ENCODE measurements at places on chromosomes 2 and 18. TPM values are rescaled to one million over a fixed set of nuclear protein-coding genes. Genes with fewer than 3 reads are reported as not detected.
A peak's percentile ranks its signal among the peaks of the same experiment; 100 is the strongest.

Gene PAIP2B
- 1.1 TPM for total RNA-seq

DNA sequence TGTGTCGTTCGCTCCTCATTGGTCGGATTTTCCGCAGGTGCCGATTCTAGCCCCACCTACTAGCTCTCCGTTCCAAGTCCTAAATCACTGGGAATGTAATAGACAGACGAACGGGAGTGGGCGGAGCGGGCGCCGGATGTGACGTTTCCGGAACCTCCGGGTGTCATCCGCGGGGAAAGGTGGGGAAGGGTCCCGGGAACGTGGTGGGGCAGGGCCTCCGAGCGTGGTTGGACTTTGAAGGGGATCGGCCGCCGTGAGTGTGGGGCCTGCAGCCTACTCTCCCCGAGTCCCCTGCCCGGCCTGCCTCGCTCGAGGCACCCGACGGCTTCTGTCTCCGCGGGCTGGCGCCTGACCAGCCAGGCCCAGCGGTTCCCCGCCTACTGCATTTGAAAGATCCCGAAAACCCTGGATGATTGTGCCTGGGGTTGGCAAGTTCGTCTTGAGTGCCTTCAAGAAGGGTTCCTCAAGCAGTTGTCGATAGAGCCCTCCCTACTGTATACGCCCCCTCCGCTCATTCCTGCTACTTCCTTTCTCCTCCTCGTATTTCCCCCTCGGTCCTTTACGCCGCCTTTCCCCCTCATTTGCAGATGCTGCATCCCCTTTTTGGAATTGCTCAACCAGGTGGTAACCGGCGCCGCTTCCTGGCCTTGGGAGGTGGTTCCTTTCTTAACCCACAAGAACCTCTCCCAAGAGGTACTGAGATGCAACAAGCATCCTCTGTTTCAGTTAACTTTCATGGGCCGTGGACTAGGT, at the start of gene STAMBP:
Gene STAMBP (plus strand): TSS at position 144 of the 753 bp plus-strand sequence. CDS start 1,896 bp downstream, outside the sequence.
- peak within 1 kb of the TSS; percentile 95 for H3K27ac ChIP-seq
- peaks cover 46% of the 10 kb centered on the region for H3K4me1 ChIP-seq
- no peaks in the 10 kb centered on the region for H3K27me3 ChIP-seq
- peak within 1 kb of the TSS; percentile 93 for H3K4me3 ChIP-seq

Gene DES
- total RNA-seq = not detected

DNA sequence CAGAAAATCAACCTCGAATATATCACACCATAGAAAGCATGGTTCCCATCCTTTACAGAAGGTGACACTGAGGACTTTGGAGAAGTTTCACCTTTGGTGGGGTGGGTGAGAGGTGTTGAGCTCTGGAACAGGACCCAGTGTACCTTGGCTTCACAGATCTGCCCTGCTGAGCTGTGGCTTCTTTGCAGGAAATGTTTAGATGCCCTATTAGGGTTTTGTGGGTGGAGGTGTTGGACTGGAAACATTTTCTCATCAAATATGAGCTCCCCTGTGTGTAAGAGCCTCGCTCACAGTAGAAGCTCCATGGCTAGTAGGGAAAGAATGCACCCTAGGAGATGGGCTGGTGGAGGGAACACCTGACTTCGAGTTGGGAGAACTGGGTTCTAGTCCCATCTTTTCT, 55.6 kb downstream of the RPL37A start:
- no peaks in the 10 kb centered on the region for H3K36me3 ChIP-seq
- H3K4me3 ChIP-seq = no peak overlapping the region
- H3K27me3 ChIP-seq = peaks cover 5% of the 10 kb centered on the region
- DNase-seq = no peak

DNA sequence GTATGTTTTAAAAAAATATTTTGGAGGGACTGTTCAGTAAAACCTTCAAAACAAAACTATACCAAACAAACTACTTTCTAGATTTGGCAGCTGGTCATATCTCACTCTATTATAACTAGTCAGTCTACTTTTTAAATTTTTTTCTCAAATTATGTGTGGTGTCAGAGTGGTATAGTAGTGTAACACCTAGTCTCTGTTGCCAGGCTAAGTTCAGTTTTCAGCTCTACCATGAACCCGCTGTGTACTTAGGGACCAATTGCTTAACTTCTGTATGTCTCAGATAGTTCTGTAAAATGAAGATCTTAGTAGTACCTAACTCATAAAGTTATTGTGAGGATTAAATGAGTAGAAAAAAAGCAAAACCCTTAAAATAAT, 54.3 kb downstream of the GPD2 start:
- H3K36me3 ChIP-seq = peaks cover 3% of the 10 kb centered on the region
- no peaks in the 10 kb centered on the region for H3K27me3 ChIP-seq
- peak overlapping the region; percentile 71 for H3K27ac ChIP-seq
- H3K4me1 ChIP-seq = peaks cover 54% of the 10 kb centered on the region
- DNase-seq = no peak
- H3K4me3 ChIP-seq = no peak overlapping the region

DNA sequence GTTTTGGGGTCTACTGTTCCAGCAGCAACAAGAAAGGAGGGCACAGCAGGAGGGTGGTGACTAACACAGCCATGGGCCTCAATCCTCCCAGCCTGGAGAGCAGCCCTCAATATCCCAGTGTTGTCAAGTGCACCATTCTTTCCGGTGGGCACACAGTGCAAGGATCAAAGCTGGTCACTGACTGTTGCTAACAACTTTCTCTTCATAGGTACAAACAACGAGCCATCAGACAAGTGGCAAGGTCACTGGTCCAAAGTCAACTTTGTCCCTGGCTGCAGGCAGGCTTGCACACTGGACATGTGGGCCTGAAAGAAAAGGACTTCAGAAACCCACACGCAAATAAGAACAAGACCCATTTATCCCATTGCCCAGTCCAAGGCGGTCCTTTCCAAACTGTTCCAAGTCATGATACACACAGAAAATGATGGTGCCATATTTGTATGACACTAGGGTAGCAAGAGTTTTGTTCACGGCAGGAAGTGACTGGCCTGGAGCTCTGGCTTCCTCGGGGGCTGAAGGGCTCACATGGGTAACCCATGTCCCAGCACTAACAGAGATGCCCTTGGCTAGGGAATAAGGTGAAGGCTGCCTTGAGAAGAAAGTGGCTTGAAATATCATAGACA, 57.0 kb downstream of the KCTD1 start:
- H3K27me3 ChIP-seq = no peaks in the 10 kb centered on the region
- no peaks in the 10 kb centered on the region for H3K36me3 ChIP-seq
- no peak overlapping the region for H3K4me3 ChIP-seq
- H3K27ac ChIP-seq = no peak overlapping the region

Gene RAPH1
- 0.16 TPM for total RNA-seq

GRCh38 chr2:7009207-7009911, 92.1 kb downstream of the RNF144A start:
- H3K27ac ChIP-seq = no peak overlapping the region
- no peaks in the 10 kb centered on the region for H3K36me3 ChIP-seq
- no peaks in the 10 kb centered on the region for H3K27me3 ChIP-seq
- no peak for DNase-seq
- no peak overlapping the region for H3K4me3 ChIP-seq

Gene DSG2
- 0.09 TPM for total RNA-seq

DNA sequence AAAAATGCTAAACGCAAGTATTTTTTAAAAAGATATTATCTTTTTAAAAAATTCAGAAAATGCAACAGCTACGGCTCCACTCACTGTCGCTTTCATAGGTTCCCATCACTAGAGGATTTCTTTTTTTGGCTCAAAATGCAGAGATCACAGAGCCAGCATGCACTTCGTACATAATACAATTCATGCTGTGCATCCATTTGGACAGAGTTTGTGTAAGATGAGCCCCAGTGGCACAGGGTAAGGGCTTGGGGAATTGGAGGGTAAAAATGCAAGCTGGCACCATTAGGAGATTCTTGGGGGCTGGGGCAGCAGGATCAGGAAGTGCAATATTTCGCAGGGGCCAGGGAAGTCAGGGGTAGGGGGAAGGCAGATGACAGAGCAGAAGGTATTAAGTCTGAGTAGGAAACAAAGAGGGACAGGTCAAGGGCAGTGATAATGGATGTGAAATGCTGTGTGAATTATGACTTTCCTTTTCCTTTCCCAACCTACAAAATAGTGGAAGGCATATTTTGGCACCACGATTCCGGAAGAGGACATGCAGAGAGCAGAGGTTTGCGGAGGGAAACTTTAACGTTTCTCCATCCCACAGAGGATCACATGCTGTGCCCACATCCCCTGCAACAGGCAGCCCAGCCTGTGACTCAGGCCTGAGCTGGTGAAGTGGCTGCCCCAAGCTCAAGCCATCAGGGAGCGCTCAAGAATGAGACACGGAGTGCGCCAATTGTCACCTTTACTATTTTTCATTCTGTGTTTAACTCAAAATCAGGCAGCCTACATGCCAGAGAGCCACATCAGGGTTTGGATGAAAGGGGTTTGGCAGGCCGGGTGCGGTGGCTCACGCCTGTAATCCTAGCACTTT, 4.7 kb downstream of the CAPG start:
- H3K4me1 ChIP-seq = peaks cover 48% of the 10 kb centered on the region
- H3K36me3 ChIP-seq = peaks cover 30% of the 10 kb centered on the region
- peak; percentile 91 for DNase-seq
- H3K27me3 ChIP-seq = no peaks in the 10 kb centered on the region
- peak overlapping the region; percentile 40 for H3K4me3 ChIP-seq

DNA sequence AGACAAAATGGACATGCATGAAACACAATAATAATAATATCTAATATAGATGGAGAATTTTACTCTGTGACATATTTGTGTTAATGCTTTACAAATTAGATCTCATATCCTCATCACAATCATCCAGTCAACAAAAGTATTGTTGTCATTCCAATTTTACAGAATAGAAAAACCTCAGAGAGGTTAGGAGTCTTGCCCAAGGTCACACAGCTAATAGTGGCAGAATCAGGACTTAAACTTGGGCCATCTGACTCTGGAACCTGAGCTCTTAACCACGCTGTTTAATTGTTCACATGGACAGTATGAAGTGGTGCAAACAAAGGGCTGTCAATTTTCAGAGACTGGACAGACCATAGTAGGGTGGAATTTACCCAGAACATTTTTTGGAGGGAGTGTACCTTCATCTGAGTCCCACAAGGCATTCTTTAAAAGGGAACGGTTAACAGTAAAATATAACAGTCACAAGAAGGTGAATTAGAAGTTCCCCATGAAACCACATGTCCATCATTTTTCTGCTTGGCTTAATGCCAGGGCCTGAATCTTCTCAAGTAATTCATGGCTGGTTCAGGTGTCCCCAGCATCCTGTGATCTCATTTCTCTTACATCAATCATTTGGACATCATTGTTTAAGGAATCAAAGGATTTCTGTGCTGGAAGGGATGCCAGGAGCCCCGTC, 35.4 kb upstream of the CCDC93 start:
- H3K4me3 ChIP-seq = no peak overlapping the region
- H3K27me3 ChIP-seq = peaks cover 49% of the 10 kb centered on the region
- H3K27ac ChIP-seq = no peak overlapping the region
- DNase-seq = no peak
- peaks cover 11% of the 10 kb centered on the region for H3K4me1 ChIP-seq
- no peaks in the 10 kb centered on the region for H3K36me3 ChIP-seq

Gene ASXL3
- total RNA-seq = not detected

Gene SLC4A1AP
- 28.2 TPM for total RNA-seq

- no peak for DNase-seq
- no peaks in the 10 kb centered on the region for H3K27me3 ChIP-seq
- H3K36me3 ChIP-seq = peaks cover 74% of the 10 kb centered on the region
- peaks cover 37% of the 10 kb centered on the region for H3K4me1 ChIP-seq
- no peak overlapping the region for H3K4me3 ChIP-seq
These were observed 612.8 kb downstream of the RNF144A start for GRCh38 chr2:7530001-7530400.

Gene TBC1D8
- 0.12 TPM for total RNA-seq

DNA sequence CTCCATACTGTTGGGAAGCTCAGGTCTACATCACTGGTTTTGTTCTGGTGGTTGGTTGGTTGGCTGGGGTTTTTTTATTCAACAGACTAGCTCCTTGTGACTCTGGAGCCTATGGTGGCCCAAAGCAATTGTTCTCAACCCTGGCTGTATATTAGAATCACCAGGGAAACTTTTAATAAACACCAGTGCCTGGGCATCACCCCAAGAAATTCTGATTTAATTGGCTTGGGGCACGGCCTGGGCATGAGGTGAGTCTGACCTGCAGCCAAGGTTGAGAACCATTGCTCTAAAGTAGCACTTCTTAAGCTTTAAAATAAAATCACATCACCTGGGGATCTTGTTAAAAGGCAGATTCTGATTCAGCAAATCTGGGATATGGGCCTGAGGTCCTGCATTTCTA, 184.1 kb downstream of the C1D start:
- H3K27ac ChIP-seq = no peak overlapping the region
- peaks cover 4% of the 10 kb centered on the region for H3K27me3 ChIP-seq
- no peak overlapping the region for H3K4me3 ChIP-seq
- H3K4me1 ChIP-seq = no peaks in the 10 kb centered on the region
- DNase-seq = no peak
- no peaks in the 10 kb centered on the region for H3K36me3 ChIP-seq

DNA sequence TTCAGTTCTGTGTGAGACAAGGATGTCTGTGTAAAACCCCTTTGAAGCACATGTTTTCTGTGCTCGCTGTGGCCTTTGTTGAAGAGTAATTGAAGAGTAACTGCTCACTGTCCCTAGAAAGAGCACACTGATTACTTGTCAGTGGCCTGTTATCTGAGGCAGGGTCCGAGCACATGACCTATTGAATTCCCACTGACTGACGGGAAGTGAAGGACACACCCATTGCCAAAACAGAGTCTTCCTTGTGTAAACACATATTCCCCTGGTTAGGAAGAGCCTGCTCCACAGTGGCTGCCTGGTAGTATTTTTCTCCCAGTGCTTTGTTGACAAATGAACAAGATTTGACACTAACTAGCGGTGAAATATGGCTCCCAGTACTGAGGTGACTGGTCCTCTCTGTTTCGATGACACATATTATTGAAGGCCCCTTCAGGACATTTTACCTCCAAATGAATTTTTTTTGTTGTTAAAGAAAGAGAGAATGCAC, 148.5 kb upstream of the GYPC start:
- H3K4me3 ChIP-seq = no peak overlapping the region
- H3K27me3 ChIP-seq = peaks cover 4% of the 10 kb centered on the region
- no peak for DNase-seq
- H3K27ac ChIP-seq = no peak overlapping the region
- H3K4me1 ChIP-seq = no peaks in the 10 kb centered on the region

- H3K4me1 ChIP-seq = no peaks in the 10 kb centered on the region
- H3K27me3 ChIP-seq = peaks cover 11% of the 10 kb centered on the region
- H3K36me3 ChIP-seq = no peaks in the 10 kb centered on the region
- H3K27ac ChIP-seq = no peak overlapping the region
- no peak for DNase-seq
These were observed 56.1 kb downstream of the ASAP2 start for GRCh38 chr2:9262671-9263171.

GRCh38 chr2:156553714-156554442, 117.7 kb downstream of the GPD2 start:
- no peak for DNase-seq
- peaks cover 22% of the 10 kb centered on the region for H3K36me3 ChIP-seq
- no peaks in the 10 kb centered on the region for H3K27me3 ChIP-seq
